ENCODE measurements at places on chromosomes 6 and 20.

- DNase-seq = no peak
Observed at GRCh38 chr20:37539424-37539823, 11.7 kb upstream of the BLCAP start.

- no peak for DNase-seq
Observed at GRCh38 chr6:115120391-115120790, 777.6 kb upstream of the HS3ST5 start.

DNA sequence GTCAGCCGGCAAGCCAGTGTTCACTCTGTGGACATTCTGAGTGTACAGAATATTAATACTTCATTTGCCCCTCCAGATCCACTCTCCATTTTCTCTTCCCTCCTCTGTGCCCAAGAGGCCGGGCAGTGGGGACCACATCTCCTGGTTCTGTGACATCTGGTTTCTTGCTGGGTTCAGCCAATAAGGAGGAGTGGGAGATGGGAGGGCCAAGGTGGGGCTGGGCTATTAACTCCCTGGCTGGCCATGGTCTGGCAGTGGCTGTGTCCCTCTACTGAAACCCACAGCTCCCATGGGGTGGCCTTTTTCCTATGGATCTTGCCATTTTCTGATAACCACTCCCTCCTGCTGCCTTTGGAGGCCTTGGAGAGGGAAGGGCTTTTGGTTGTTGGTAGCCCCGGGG, 30.0 kb upstream of the SALL4 start:
- DNase-seq = no peak

DNA sequence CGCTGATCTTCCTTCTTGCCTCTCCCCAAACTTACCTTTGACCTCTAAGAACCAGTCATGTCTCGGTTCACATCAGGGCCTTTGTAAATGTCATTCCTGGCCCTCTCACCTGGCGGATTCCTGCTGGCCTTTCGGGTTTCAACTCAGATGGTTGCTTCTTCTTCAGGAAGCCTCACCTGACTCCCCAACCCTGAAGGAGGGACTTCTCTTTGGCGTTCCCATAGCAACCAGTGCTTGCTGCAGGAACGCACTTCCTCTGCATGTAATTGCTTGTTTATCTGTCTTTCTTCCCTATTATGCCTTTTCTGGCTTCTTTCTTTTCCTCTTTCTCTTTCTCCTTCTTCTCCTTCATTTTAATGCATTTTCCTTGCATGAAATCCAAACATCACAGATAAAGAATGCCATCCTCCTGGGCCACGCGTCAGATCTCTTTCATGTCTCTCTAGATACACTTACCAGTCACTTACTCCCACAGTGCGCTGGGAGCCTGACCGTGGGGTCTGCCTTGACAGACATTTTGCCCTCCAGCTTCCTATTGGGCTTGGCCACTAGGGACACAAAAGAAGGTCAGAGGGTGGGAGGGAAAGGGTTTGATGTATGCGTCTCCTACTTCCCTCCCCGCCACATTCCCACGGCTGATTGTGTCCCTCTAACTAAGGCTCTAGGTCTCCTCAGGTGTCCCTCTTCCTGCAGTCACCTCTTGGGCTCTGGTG, 295.7 kb upstream of the TSHZ2 start:
- no peak for DNase-seq

- no peak for DNase-seq
Observed at GRCh38 chr20:56833427-56833826, 204.3 kb downstream of the TFAP2C start.

DNA sequence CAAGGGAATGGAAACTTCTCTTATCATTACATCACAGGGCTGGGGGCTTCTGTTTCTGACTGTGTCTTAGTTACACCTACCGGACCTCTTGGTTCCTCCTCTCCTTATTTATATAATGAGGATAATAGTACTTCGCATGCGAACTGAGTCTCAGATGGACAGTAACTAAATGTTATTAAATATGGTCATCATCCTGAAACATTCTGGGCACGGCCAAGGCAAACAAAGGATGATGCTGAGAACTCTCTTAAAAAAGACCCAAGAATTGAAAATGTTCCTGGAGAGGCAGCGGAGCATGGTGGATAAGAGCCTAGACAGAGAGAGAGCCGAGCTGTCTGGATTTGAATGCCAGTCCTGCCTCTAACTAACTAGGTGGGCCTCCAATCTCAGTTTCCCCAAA, 119.8 kb upstream of the SASH1 start:
- DNase-seq = no peak

DNA sequence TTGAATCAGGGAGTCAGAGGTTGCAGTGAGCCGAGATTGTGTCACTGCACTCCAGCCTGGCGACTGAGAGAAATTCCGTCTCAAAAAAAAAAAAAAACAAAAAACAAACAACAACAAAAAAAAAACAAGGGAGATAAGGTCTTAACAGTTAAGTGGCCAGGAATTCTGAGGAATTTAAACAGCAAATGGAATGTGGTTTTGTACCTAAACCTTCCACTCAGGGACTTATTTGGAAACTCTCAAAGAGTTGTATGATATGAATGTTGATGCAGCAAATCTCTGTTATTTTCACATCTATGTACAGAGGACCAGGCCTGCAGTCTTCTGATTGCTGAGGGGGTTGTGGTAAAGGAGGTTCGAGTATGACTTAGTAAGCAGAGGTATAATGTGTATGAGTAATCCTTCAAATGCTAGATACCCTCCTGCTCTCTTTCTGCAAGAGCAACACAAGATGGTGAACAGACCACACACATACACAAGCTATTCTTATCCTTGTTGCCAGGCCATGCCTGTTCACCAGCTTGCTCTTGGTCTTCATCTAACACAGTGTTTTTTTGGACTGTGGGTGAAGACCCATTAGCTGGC, 174.9 kb upstream of the SCGN start:
- no peak for DNase-seq

DNA sequence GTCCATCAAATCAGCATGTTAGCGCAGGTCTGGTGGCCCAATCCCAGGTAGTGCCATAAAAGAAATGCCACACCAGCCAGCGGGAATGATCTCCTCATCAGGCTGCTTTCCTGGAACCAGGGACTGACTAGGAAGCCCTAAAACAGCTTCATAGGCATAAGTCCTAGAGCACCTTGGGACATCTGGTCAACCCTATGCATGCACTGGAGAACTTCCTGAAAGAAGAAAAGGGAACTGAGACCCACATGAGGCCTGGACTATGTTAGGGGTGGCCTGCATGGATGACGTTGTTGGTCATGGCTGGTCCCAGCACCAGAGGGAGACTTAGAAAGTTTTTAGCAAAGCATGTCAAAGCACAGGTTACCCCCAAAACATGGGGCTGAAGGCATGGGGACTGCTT, 7.6 kb upstream of the KCNK16 start:
- no peak for DNase-seq

All from cortex of kidney (tissue), 1 donor.